ENCODE measurements at places on chromosomes 7 and 10.

GRCh38 chr7:43164757-43165156 lies 52.3 kb downstream of the HECW1 start:
- DNase-seq, result peak; percentile 87

- no peak for DNase-seq
Measured at GRCh38 chr7:113263749-113264148, 145.4 kb upstream of the SMIM30 start.

- DNase-seq, result no peak
Measured at GRCh38 chr10:1550291-1550595, 187.1 kb downstream of the ADARB2 start.

- no peak for DNase-seq
Measured at GRCh38 chr7:74428023-74428422, 25.7 kb upstream of the GTF2IRD1 start.

DNA sequence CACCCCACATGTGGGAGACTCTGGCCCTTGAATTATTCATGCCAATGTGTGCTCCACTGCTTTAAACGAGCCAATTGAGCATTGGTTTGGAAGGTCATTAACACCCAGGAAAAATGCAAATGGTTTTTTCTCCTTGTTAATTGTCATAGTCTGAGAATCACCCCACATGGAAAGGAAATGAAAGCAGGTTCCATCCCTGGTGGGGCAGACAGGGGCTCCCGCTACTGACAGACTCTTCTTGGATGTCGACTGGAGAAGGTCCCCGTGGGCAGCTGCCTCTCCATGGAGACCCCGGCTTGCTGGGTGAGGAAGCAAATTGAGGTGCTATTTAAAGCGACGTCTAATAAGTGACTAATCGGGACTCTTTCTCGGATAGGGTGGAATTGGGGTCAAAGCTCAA lies 32.0 kb upstream of the EN2 start:
- no peak for DNase-seq

- no peak for DNase-seq
Measured at GRCh38 chr7:18201350-18201749, 173.7 kb upstream of the PRPS1L1 start.

DNA sequence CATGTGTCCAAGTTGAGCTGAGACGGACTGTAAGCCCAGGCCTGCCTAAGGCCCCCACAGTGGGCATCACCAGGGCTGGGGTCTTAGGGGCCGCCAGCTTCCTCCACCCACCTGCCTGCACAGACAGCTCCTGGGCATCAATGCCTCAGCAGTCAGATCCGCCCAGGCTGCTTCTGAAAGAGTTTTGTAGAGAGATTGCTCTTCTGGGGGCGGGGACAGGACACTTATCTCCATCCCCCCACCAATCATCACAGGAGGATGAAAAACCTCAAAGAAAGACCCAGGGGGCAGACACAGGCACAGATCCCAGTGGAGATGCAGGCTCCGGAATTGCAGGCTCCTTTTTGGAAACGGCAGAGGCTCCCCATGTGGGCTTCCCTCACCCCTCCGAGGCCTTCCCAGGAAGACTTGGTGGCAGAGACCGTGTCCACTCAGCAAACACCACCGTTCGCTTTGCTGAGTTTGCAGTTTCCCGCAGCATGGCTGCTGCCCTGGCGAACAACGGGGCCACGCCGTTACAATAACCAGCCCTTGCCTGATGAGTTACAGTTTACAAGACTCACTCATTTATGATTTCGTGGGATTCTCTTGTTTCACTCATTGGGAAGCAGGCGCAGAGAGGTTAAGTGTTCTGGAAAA lies 96.4 kb downstream of the MKI67 start:
- DNase-seq, result no peak

DNA sequence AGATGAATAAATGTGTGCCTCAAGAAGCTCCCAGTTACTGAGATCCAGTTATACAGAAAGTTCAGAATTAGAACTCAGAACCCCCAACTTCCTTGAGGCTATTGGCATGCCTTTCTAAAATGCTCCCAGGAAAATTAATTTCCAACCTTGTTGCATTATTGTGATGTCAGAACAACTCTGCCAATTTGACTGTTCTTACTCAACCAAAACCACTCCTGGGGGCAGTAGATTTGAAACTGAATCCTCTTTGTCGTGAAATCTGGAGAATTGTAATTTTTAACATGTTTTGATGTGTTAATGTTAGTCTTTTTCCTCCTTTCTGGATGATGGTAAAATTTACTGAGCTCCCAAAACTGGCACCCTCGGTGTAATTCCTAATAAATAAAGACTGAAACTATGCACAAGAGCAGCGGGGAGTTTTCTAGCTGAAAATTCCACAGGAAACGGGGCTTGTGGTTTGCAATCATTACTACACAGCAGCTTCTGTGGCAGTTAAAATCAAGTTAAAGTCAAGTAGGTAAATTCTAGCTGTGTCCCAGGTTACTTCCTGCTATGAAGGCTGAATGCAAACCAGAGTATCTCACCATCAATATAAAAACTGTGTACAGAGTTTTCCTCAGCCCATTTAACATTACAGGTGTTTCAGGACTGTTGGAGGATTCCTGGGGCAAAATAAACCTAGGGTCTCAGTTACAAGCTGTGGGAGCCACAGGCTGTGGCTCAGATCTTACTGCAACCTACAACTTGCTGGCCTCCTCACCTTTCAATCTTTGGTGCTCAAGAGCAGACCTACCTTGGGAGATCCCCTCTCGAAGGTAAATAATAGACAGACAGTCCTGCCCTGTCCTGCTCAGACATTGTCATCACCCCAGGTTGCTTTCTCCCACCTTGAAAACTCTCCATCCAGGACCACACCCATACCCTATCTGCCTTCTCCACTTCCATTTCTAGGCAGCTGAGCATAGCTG lies 156.3 kb upstream of the KMT2E start:
- no peak for DNase-seq

- peak; percentile 73 for DNase-seq
Measured at GRCh38 chr10:17109475-17110207, 20.0 kb downstream of the CUBN start.

GRCh38 chr7:48274662-48275061 lies 103.4 kb downstream of the ABCA13 start:
- no peak for DNase-seq

DNA sequence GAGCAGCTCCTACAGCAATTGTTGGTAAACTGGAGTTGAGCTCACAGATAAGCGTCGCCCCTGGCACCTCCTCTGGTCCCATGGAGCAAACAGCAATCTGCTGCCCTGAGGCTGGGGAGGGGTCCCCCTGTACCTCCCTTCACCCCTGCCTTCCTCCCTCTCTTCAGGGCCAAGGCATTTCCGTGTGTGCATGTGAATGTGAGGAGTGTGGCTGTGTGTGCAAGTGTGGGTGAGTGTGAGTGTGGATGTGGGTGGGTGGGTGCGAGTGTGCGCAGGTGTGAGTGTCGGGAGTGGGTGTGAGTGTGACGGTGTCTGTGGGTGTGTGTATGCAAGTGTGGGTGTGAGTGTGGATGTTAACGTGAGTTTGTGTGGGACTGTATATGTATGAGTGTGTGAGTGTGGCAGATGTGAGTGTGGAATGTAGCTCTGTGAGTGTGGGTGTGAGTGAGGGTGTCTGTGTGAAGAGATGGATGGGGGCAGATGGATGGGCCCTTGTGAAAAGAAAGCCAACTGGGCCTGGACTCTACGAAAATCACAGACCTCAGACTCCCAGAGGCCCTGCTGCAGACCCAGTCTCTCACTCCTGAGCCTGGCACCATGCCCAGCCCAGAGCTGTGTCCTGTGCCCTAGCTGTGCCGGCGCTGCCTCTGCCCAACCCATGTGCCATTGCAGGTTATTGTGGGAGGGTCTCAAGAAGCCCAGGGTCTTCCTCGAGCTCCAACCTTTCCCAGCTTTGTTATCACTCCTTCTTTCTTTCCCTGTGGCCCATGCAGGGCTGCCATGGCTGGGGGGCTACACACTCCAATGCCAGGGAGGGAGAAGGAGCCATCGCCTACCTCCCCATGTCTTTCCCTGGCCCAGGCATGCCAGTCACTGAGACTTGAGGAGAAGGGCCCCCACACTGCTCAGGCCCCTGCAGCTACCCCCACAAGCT lies 73.9 kb downstream of the GRID1 start:
- no peak for DNase-seq

DNA sequence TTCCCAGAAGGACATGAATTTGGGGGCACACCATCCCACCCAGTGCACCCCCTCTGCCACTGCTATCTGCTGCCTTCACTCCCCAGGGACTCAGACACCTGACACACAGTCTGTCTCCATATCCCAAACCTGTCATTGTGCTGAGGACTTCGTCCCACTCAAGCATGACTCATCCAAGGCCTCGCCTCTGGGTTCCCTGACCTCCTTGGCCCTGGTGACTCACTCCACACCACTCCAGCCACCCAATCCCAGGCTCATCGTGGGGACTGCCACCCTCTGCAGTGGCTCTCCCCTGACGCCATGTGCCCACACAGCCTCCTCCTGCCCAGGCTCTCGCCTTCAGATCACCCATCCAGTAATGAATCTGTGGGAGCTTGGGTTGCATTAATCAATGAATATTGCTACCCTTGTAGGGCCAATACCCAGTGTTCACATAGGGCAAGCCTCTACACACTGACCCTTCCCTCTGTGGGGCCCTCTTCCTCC lies 6.6 kb upstream of the INSIG1 start:
- DNase-seq, result no peak

GRCh38 chr7:137272249-137272648 lies 71.3 kb downstream of the PTN start:
- no peak for DNase-seq

GRCh38 chr10:131856441-131857094 lies 44.2 kb upstream of the PPP2R2D start:
- DNase-seq, result no peak

Measured in fibroblast of the conjunctiva (primary cell).